ENCODE measurements at places on chromosomes 6 and 20.

DNA sequence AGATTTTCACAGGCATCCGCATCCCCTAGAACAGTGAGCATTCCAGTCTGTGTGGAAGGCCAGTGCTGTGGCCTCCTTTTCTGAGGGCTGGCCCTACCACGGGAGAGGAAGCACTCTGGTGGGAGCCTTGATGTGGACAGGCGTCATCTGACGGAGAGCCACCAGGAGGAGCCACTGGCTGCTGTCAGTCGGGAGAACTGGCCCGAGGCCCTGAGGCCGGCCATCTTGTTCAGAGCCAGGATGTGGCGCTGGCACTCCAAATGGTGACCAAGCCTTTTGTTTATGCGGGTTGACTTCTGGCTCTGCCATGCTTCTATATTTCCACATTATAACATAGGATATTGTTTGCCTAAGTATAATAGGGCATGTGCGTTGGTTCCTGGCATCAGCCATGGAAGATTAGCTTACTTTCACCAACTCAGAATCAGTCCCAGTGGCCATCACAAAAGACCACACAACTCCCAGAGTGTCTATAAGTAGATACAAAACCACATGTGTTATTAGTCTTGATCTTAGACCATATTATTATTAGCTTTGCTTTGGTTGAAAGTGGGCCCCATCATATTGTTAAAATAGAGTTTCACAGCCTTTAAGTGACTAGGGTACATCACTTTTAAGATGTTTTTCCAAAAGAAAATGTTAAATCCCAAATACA, 273.9 kb upstream of the TAB2 start:
- DNase-seq = no peak

GRCh38 chr6:156776840-156777576, at the start of gene ARID1B:
Gene ARID1B, plus strand, starts transcription at chr6:156777378. Its CDS starts 303 bp downstream, at chr6:156777681.
- DNase-seq = peak; percentile 86

DNA sequence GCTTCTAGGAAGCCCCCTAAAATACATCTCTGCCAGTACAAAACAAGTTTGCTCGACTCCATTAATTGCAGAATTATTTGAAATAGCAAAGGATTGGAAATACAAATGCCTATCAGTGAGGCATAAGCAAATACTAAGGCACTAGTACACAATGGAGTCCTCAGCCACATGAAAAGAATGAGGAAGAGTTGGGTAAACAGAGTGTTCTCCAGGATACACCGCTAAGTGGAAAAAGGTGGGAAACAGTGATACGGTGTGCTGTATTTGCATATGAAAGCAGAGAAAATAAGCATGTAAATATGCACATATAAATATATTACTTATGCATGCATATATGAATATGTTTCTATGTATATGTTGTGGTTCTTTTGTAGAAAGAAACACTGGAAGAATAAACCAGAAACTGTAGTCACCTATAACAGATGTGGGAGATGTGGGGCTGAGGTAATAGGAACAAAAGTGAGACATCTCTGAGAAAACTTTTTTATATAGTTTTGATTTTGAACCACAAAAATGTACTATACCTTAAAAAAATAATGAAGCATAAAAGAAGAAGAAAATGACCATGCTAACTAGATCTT, 143.4 kb upstream of the MYLIP start:
- no peak for DNase-seq

- no peak for DNase-seq
Measured at GRCh38 chr6:87716928-87717614, 15.0 kb upstream of the AKIRIN2 start.

- no peak for DNase-seq
Measured at GRCh38 chr6:169921217-169921616, 169.8 kb downstream of the ERMARD start.

- no peak for DNase-seq
Measured at GRCh38 chr6:169833258-169833794, 81.9 kb downstream of the ERMARD start.

DNA sequence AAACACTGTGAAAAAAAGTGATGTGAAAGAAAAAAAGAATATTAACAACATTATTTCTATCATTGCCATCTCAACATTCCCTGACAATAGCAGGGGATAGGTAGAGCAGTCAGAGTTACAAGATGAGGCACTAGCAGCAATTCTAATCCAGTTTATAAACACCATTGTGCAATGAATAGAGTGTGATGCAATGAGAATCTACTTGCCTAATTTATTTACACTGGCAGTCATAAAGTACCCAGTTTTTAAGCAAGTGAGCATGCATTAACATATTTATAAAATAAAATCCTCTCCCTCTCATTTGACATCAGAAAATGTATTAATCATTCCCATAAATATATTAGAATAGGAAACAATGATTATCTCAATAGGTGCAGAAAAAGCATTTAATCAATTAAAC, 2.5 kb upstream of the MANEA start:
- no peak for DNase-seq

DNA sequence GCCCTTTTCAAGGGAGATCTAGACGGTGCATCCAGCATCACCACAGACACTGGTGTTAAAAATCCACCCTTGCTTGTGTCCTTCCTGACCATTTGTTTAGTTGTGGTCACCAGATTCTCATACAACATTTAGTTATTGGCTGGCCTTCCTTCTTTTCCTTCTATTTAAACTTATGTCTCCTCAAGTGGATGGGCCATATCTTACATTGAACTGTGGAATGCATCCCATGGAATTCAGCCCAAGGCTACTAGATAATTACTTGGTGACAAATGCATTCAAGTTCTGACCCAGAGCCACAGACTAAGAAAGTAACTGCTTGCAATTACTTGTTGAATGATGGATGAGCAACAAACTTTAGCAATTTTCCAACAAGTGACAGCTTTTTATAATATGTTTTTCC, 198.9 kb upstream of the SSTR4 start:
- no peak for DNase-seq

DNA sequence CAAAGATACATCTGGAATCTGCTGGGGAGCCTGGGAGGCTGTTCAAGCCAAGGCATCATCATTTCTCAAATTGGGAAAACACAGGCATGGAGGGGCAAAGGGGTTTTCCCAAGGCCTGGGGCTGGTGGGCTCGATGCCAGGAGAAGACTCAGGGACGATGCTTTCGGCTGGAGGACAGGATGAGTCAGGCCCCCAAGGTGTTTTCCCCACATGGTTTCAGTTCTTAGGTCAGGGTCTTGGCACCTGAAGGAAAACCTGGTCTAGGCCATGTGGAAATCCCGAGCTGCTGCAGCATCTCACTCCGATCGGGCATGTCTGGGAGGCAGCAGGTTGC, 348.1 kb downstream of the CDC5L start:
- no peak for DNase-seq

DNA sequence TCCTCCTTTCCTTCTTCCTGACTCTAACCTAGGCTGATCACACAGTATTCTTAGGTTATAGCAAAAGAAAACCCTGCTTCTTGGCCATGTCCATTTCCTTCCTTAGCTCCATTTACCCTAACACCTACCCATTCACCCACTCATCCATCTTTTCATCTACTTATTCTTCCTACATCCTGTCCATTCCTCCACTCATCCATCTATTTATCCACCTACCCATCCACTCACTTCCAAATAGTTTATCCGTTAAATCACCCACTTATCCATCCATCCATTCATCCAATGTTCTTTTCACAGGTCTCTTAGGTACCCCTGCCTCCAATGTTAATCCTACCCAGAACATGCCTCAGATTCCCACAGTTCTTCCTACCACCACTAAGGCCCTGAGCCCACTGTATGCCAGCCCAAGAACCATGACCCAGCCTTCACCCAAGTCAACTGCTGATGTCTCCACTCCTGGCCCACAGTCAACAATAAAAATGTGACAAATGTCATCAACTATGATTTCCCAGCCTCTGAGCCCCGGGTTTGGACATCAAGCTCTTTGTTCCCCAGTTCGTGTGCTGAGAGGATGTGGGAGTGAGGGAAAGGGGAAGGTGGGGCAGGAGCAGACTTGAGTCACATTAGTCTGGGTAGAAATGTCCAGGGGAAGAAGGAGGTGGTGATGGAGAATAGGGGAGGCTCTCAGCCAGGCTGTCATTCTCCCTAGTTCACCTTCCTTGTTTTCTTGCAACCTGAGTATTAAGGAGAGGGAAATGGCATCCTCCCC, 24.4 kb downstream of the TREML4 start:
- no peak for DNase-seq

GRCh38 chr20:43363506-43363905, 94.2 kb upstream of the SRSF6 start:
- no peak for DNase-seq

DNA sequence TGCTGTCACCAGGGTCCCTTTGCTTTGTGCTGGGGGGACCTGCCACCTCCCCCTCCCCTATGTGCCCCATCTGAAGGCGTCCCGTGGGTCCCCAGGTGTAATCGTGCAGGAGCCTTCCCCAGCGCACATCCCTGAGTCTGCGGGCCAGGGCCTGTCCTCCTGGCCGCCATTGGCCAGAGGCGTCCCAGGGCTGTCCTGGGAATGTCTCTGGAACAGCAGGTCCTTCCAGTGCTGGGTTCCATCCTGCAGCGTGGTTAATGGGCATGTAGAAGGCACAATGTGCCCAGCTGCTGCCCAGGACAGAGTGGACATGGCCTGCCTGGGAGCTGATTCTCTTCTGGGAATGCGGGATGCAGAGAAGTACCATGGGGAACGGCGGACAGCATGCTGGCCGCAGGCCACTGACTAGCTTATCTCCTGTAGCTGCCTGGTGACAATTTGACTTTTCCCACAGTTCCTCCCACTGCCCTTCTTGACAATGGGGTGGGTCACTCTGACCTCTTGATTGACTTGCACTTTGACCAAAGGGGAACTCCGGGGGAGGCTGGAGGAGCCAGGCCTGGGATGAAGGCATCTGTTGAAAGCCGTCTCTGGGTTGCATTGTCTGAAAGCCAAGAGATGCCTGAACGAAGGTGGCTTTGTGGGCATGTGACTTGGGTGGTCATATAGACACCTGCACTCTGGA, 64.0 kb downstream of the CTCFL start:
- DNase-seq = no peak

DNA sequence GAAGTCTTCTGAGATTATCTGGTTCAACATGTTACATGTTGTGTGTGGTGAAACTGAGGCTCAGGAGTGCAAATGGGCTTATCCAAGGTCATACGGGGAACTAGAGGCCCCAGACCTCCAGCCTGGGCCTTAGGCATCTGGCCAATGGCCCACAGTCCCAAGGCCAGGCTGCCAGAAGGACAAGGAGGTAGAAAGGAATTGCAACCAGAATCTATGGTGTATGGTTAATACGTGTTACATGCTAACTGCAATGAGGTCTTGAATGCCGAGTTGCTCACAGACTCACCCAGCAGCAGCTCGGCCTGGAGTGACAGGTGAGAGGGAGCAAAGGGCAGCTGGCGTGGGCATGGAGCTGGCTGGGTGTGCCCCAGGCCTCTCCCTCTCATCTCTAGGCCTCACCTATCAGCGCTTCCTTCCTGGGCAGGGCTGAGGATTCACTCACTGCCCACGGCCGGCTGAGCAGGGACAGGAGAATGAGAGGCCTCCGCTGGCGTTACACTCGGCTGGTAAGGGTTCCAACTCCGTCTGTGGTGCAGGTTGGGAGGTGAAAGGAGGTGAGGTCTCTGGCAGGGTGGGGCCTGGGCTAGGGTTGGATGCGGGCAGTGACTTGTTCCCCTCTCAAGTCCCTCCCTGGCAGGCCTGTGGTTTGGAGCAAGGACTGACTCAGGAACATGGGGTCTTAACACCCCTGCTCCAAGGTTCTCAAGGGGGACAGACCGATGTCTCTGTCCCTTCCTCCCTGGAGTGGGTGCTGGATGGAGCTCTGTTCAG, at the start of gene TLDC2:
Gene TLDC2 (plus strand): TSS at position 437 of the 771 bp plus-strand sequence. CDS start 37 bp downstream, at position 474.
- DNase-seq = no peak

DNA sequence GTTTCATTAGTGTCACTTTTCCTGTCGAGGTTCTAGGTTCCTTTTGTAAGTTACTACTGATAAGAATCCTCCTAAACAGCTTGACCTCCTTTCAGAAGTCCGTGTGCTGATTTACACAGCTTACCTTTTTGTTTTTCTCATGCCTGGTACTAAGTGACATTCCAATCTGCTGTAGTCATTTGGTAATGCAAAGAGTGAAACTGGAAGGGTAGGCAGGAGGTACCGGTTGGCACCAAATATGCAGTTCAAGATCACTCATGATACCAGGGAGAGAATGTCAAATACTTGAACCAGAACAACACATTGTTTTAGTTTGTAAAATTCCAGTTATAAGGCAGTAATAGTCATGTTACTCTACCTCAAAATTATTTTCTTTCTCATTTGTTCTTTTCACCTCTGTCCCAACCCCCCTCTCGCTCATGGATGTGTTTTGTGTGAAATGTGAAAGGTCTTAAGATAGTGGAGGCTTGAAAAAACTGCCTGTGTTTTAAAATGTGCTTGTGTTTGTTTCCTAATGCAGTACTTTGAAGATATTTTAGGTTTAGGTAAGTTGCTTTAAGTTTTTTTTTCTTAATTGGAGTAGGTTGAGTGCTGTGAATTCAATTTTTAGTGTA, 23.2 kb downstream of the AFDN start:
- no peak for DNase-seq

DNA sequence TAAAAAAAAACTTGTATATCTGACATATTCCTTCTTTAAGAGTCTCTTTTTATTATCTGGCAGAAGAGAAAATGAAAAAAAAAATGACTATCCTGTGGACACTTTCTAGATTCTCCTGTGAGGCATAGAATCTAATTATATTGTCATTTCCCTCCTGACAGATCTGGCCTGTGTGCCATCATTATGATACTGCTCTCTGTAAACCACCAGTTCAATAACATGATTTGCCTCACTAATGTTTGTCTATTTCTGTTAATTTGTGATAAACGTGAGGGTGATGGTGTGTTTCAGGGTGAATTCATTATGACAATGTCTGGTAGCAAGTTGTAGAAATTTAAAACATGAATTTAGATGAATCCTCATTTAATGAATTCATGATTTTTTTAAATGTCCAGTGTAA, 844.5 kb upstream of the ADGRB3 start:
- no peak for DNase-seq

GRCh38 chr20:15848995-15849610, 724.1 kb downstream of the KIF16B start:
- DNase-seq = no peak

- no peak for DNase-seq
Measured at GRCh38 chr6:64969139-64969538, 737.9 kb downstream of the EYS start.

GRCh38 chr20:24738981-24739633, 210.0 kb upstream of the CST7 start:
- peak; percentile 14 for DNase-seq

DNA sequence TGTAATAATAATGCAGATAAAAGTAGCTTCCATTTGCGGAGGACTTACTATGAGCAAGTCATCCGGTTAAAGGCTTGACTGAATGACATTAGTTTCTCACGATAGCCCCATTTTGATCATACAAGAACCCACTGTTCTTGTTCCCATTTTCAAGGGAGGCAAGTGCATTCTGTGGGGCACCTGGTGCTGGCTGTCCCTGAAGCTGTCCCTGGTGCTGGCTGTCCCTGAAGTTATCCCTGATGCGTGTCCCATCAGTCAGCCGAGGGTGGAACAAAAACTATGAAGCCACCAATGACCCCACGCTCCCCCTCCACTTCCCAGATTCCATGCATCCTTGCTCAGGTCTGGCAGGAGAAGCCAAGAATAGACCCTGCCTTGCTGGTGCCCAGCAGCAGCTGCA, 95.3 kb downstream of the EDN3 start:
- no peak for DNase-seq

GRCh38 chr6:31819871-31820299, 4.5 kb downstream of the HSPA1A start:
- DNase-seq = no peak
